ENCODE measurements at places on chromosomes 7 and 10. TPM values are rescaled to one million over a fixed set of nuclear protein-coding genes. Genes with fewer than 3 reads are reported as not detected.

ELFN1 gene
- polyA plus RNA-seq, result 0.05 TPM

ANKRD61 gene
- 0.50 TPM for polyA plus RNA-seq

UNC5B gene
- 13.8 TPM for polyA plus RNA-seq

DNA sequence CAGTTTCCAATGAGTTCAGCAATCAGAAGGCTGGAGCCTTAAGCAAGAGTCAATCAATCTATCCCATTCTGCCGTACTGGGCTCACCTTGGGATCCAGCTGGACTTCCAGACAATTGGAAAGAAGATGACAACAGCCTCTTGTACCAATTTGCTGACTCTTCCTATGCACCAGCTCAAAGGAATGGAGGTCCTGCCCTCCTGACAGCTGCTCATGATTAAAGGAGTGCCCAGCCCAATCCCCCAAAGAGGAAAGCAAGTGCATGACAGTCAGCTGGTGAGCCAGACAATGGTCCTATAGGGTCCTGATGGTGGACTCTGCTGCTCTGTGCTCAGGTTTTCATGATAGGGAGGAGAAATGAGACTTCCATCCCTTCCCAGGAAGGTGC lies 25.1 kb downstream of the VSTM4 start:
- no peak for DNase-seq

DNA sequence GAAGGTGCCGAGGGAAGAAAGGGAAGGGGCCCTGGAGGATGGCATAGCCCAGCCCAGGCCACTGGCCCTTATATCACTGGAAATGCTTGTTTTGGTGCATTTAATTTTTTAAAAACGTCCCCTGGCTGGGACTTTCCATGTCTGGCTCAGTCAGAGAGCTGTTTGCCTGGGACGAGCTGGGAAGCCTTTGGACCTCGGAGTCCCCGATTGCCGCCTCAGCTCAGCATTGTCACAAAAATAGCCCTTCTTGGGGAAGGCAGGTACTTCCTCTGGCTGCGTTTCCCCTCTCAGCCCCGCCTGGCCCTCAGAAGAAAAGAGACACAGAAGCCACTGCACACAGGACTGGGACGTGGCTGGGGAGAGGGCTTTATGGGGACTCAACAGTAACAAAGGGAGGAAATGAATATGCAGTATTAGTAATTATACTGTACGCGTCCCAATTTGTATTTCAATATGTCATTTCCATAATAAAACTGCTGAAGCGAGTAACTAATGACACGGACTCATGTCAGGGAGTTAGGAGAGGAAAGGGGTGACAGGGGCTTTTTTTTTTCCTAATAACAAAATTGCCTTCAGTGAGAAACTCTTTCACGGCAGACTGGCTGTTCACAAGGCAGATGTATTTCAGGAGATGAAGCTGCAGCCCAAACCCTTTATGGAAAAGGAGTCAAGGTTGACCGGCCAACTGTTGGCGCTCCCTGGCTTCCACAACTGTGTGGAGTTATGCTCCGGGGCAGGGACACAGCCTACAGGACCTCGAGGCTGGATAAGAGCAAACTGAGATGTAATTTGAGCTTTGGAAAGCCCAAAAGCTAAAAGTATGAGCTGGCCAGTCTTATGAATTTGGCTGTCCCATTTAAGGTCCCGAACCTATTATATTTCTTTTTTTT lies 31.0 kb upstream of the MXI1 start:
- DNase-seq, result no peak

- no peak for DNase-seq
Measured at GRCh38 chr7:105600720-105601550, 19.6 kb upstream of the EFCAB10 start.

GRCh38 chr7:30525429-30525828 lies 20.8 kb upstream of the GGCT start:
- no peak for DNase-seq

DNA sequence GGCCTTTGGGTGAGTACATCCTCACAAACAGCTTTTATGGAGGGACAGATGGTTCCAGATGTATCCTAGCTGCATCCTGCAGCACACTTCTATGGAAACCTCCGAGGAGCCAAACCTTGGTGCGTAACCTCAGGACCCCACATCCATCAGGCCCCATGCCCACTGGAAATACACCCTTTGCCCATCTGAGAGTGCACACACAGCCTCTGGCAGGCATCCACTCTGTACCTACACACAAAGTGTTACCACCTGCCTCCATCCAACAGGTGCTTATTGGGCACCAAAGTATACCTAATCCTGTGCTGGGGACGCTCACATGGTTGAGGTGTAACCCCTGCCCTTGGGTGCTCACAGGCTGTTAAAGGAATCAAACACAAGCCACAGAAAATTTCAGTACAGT lies 117.9 kb downstream of the ADCY1 start:
- DNase-seq, result no peak

DNA sequence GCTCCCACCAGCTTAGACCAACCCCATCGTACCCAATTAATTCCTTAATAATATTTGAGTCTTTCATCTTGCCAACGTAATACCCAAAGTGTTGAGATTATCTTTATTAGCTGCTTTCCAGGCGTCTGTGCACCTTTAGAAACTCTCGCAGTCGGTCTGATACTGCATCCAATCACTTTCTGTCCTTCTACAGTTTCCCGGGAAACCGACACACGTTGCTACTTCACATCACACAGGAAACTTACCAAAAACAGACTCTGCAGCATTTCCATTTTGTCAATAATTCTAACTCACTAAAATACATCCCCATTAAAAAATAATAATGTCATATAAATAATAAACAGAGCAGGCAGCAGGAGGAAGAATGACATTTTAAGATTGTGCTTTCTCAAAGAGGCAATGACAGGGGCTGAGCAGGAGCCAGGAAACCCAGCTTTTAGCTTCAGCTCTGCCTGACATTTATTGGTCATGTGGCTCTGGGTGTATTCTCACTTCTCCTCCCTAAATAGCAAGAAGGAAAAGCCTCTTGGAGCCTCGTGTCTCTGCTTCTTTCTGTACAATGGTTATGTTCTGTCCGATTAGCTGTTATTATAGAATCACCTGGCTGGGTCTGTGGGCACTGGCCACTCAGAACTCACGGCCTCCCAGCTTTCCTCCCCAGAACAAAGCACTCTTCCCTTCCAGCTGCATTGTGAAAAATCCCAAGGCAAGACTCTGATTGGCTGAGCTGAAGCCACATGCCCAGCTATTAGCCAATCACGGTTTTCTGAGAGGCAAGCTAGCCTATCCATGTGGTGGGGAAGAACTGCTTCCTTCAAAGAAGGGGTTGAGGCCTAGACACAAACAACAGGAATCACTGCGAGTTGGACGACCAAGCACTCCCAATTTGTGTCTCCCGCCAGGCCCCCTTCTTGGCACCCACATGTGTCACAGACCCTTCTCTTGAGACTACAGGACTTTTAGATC lies 424.7 kb upstream of the FOXK1 start:
- DNase-seq, result no peak

DNA sequence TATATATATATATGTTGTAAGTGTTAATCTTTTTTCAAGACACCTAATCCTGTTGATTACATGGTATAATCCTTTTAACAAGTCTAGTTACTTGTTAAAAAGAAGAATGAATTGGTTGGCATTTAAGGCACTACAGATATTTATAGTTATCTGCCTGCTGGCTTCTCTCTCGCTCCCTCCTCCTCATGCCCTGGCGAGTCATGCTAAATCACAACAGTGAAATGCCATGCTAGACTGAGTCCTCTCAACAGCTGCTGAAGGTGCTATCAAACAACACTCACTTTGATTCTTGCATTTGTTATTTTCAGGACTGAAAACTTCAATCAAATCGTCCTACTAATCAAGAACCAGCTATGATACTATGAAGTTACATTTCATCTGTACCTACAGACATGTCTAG lies 15.4 kb downstream of the NRAP start:
- DNase-seq, result no peak
